NCI-H748 treated with DMSO at 0.1 percent for 48 hours (cell line): ENCODE measurements at places on chromosomes 1 and 21.

DNA sequence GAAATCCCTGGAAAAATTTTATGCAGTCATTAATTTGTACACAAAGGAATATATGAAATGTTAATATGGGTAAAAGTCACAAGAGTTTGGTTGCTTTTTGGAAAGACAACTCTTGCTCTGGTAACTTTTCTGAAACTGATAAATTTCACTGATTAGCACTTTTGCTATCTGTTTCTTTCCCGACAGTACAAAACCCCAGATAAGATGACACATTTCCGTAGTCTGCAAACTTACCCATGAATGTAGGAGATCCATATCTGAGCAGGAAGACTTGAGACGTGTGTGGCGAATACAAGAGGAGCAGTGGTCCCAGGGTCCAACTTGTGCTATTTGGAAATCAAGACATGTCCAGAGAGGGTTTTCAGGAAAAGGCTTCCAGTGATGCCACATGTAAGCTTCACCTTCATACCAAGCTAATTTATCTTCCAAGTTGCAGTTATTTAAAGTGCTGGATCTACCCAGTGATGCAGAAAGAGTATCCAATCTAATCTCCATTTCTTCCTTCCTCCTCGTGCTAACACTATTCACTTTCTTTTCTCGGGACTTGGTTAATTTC, 35.9 kb upstream of the SAMSN1 start:
- no peak for DNase-seq

GRCh38 chr1:197287863-197288262, 19.8 kb downstream of the CRB1 start:
- no peak for DNase-seq

DNA sequence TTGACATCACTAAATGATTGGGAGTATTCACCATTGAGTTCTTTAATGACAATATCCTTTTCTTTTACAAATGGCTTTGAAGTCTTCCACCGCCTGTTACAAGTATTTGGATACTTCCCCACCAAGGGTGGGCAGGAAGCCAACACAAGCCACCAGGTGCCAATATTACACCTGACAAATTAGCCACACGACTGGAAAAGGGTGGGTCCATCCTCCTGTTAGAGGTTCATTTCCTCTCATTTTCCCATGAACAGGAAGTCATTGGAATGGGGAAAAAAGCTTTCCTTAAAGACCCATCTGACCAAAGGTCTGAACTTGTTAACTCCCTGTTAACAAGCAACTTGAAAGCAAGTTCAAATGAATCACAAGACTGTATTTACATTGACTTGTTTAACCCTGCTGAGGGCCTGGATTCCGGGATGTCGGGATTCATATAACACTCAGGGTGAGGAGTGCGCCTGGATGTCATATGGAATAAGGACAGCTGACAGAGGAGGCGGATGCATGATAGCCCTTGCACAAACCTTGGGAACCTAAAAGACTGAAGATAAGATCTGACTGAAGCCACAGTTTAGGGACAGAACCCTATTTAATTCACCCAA, 40.5 kb upstream of the PROX1 start:
- DNase-seq: no peak

GRCh38 chr1:41681331-41682098, 197.0 kb upstream of the EDN2 start:
- no peak for DNase-seq

DNA sequence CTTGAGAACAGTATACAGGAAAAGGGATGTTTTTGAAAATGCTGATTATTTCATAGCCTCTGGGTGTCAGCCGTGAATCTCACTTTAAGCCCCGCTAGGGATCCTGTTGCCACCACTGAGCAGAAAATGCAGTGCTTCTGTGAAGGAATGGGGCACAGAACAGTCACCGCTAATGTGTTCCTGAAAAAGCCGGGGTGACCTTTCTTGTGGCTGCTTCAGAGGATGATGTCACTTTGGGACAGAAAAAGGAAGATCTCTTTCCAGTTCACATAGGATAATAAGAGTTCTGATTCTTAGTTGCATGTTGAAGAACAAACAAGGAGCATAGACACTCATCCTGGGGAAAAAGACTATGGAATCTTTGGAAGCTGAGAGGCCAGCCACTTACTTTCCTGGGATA, 349.6 kb downstream of the DISC1 start:
- no peak for DNase-seq

- no peak for DNase-seq
Observed at GRCh38 chr1:75172556-75172955, 38.4 kb downstream of the LHX8 start.

DNA sequence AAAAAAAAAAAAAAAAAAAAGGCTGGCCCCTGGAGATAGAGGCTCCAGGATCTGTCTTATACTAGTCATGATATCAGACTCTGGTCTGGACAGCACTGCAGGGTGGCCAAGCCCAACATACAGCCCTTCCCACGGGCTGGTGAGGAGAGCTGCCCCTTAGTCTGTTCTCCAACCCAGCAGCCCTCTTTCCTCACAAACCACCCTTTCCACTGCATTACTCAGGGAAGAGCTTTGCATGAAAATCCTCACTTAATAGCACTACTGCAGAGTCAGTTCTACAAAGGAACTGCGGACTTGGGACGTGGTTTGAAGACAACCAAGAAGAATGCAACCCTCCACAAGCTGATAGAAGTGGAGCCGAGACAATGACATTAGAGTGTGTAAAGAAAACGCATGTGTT, 5.7 kb downstream of the BCAR3 start:
- DNase-seq: no peak

DNA sequence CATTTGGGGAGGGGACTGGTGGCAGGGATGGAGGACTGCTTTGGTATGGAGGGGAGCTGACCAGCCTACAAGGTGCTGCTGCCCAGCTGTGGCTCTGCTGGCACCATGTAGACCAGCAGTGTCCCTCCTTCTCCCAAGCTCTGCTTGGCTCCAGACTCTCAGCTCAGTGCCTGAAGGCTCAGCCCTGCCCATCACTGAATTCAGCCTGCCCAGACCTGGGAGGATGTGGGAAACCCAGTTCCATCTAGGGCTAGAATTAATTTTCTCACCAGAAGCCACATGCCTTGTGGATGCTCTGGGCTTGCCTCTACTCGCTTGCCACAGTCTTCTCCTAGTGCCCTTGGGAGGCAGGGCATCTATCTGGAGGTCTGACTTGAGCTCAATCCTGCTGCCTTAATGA, 195.0 kb upstream of the EDN2 start:
- no peak for DNase-seq

GRCh38 chr1:110152133-110152785, 2.0 kb downstream of the SLC6A17 start:
- no peak for DNase-seq

GRCh38 chr1:227190321-227190720, 128.0 kb downstream of the CDC42BPA start:
- DNase-seq: no peak

DNA sequence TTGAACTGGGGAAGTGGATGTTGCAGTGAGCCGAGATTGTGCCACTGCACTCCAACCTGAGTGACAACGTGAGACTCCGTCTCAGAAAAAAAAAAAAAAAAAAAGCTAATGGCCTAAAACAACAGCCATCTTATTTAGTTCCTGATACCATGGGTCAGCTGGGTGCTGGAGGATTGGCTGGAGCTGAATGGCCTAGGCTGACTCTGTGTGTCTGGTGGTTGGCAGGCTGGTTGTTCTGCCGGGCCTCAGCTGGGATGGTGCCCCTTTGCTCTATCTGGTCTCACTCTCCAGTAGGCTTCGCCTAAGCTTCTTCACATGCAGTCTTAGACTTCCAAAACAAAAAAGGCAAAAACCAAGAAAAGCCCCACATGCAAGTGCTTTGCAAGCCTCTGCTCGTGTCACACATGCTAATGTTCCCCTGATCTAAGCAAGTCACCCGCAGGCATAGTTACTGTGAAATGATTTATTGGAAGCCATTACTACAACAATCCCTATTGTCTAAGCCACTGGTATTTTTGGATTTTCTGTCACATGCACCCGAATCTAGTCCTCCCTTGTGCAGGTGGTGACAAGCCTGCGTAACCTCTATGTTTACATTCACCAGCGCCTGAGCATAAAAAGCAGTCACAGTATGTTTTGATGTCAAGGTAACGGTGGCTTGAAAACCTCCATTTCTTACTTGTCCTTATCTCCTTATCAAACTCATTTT, 39.6 kb upstream of the KANK4 start:
- DNase-seq: peak; percentile 46

DNA sequence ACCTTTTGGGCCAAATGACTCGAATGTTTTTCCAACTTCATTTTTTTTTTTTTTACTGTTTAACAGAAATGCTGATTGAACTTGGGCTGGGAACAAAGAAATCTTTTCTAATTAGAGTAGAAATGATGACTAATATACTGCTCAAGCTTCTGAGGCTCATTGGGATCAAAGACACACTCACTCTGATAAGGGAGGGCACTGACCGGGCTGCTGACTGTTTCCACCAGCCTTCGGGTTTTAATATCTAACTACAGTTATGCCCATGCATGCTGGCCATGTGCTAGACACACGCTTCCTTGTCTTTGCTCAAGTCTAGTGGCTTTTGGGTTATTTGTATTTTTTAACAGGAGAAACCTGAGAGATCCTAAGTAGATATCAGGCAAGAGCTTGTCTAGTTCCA, 16.8 kb downstream of the ZBTB18 start:
- DNase-seq: no peak

- no peak for DNase-seq
Observed at GRCh38 chr1:112358798-112359408, 37.1 kb upstream of the CTTNBP2NL start.

GRCh38 chr1:239308701-239309333, 77.6 kb upstream of the CHRM3 start:
- peak; percentile 17 for DNase-seq

GRCh38 chr1:225838793-225839192, 28.9 kb downstream of the EPHX1 start:
- DNase-seq: no peak
